PC-3 (cell line): ENCODE measurements at places on chromosomes 13 and 19.

DNA sequence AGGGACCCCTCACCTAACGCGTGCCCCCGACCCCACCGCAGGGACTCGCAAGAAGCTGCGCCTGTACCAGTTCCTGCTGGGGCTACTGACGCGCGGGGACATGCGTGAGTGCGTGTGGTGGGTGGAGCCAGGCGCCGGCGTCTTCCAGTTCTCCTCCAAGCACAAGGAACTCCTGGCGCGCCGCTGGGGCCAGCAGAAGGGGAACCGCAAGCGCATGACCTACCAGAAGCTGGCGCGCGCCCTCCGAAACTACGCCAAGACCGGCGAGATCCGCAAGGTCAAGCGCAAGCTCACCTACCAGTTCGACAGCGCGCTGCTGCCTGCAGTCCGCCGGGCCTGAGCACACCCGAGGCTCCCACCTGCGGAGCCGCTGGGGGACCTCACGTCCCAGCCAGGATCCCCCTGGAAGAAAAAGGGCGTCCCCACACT lies 4.7 kb upstream of the MYBPC2 start:
- no peak for DNase-seq

GRCh38 chr19:46218160-46218559 lies 11.4 kb upstream of the IGFL1 start:
- peak; percentile 39 for DNase-seq

DNA sequence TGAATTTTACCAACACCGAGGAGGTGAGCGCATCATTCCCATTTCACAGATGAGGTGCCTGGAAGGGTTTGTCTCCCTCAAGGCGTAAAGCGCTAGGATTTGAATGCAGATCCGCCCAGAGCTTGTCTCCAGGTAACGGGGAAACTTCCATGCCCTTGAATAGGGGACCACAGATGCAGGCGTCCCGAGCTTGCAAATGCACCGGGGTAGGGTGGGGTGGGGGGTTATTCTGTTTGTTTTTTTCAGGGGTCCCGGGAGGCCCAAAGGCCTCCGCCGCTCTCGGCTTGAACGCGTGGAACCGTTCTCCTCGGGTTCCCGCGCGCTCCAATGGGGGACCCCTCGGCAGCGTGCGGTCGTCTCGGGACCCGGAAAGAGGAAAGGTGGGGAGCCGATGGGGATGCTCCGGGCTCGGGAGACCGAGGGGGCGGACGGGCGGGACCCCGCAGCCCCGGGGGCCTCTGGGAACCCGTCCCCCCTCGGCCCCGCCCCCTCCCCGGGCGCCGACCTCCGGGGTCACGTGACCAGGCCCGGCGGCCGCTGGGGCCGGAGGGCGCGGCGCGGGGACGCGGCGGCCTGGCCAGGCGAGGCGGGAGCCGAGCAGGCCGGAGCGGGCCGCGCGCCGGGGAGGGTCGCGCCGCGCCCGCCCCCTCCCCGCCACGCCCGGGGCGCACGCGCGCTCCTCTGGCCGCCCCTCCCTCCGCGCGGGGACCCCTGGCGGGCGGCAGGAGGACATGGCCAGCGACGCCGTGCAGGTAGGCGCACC lies at the start of gene PKN1:
PKN1 (plus strand) TSS at position 516 of the 763 bp plus-strand sequence; CDS start at position 732, 216 bp downstream.
- DNase-seq, result peak; percentile 46

DNA sequence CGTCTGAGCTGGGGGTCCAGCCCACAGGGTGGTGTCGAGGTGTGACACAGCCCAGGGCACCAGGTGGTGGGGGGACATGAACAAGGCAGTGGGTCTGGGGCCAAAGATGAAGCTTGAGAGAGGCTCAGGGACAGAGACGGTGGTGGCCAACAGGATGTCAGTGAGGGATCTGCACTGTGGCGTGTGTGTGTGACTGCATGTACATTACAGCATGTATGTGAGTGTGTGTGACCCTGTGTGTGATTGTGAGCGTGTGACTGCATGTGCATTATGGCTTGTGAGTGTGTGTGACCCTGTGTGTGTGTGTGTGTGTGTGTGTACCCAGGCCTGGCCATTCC lies 1.6 kb downstream of the ADAMTS10 start:
- DNase-seq, result no peak

GRCh38 chr13:113546571-113547237 lies 37.8 kb upstream of the TFDP1 start:
- no peak for DNase-seq

DNA sequence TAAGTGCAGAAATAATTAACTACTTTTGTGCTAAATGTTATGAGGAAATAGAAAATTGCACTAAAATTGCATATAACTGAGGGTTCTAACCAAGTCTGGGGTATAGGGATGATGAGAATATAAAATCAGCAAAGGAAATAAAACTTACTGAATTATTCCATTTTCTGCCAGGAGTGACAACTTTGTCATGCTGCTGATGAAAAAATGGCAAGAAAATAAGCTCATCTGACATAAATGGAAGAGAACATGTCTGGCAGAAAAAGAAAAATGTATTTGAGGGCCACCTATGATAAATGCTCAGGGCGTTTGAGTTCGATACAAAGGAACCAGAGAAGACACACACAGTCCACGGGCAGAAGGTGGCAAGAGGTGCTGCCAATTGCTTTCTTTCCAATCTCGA lies 78.2 kb downstream of the LHFPL6 start:
- no peak for DNase-seq

DNA sequence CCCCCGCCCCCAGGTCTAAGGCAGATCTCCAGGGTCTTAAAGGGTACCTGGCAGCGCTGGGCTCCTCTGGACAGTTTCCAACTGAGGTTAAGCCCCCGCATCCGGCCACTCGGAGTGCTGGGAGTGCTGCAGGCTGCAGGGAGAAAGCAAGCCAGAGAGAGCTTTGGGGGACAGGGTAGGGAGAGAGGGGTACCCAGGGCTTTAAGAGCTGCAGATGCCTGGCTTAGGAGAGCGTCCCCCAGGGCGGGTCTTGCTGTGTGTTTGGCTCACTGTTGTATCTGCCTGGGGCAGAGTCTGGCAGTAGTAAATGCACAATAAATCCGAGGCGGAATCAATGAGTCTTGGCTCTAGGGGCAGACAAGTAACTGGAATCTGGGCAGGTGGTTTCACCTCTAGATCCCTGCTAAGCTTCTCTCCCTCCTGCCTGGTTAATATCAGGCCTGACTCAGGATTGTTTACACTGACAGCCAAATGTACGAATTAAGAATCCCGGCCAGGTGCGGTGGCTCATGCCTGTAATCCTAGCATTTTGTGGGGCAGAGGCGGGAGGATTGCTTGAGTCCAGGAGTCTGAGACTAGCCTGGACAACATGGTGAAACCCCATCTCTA lies 798 bp upstream of the COX6B2 start:
- peak; percentile 66 for DNase-seq

GRCh38 chr19:11995174-11995573 lies 30.3 kb downstream of the ZNF763 start:
- DNase-seq, result no peak

DNA sequence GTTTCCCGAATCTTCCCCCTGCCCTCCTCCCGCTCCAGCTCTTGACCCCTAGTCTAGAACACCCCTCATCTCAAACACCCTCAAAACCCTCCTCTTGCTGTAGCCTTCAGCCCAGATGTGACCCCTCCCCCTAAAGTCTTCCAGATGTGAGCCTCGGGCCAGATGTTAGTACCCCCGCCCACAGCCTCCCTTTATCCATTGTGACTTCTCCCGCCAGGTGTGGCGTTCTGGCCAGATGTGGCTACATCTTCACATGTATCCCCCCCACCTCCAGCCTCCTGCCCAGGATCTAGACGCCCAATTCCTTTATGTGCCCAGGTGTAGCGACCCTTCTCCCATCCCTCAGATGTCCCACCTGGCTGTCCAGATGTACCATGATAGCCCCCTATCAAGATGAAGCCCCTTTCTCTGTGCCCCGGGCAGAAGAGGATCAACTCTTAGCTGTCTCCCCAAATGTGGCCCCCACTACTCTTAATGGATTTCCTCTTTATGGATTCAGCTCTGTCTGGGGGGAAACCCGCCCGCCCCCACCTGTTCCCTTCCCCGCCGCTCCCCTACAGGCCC lies 517 bp upstream of the LTBP4 start:
- no peak for DNase-seq

DNA sequence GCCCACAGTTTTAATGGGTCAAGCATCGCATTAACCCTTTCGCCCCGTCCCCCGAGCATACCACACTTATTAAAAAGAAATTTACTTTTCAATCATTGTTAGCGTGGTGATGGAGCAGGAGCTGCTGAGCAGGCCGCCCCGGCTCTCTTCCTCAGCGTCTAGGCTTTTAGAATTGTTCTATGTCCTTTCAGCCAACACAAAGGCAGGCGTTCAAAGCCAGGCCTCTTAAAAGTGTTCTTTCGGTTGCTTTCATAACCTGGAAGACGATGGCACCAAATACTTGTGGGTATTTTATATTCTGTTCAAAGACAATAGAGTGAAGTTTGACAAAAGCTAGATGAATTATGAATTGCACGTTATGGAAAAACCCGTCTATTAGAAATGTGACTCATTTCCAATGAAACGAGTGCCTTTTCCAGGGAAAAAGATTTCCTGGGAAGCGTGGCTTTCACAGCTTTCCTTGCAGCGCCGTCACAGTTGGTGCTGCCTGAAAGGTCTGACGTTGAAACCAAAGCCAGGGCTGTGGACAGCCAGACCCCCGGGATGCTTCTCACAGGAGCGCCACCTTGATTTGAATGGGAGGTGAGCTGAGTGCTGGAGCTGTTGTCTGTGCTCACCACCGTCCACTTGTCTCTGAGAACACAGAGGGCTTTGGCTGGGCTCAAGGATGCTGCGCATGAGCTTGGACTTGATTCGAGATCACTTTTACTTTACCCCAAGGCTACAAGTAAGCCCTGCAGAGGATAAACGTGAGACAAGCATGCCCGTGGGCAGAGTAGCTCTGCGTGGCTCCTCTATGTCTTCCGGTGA lies 78.8 kb downstream of the SOX1 start:
- DNase-seq, result no peak

GRCh38 chr19:9868983-9869617 lies 34.0 kb downstream of the PIN1 start:
- no peak for DNase-seq

GRCh38 chr13:71316792-71317363 lies 550.1 kb downstream of the DACH1 start:
- DNase-seq, result no peak

DNA sequence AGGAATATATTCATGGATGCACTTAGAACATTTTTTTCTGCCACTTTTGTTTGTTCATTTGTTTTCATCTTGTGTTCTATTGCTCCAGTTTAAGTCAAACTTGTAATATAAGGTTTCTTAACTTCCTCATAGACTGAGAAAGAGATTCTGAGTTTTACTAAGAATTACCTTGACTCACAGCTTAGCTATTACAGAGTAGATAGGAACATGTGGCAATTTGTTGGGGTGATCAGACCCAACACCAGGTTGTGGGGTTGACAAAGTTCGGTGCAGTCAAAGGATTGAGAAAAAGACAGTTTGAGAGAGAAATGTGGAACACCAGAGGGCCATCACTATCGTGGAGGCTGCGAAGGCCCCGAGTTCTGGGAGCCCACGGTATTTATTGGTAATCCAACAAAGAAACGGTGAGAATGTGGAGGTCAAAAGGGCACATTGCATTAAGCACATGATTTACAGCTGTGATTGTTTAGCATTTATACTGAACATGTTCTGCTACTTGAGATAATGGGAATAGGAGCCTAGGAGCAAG lies 2526.0 kb downstream of the PCDH9 start:
- DNase-seq, result no peak

DNA sequence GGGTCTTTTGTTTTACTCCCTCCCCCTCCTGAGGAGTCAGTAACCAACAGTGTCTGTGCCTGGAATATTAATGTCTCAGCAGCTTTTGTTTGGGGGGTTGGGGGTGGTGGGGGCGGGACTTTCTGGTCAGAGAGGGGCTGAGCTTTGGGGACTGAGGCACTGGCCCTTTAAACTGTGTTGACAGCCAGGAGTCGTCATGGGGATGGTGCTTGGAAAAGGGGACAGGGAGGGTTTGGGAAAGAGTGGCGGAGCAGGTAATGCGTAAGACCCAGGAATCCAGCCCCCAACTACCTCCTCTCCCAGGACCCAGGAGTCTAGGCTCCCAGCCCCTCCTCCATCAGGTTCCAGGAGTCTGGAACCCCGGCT lies 5.2 kb downstream of the CADM4 start:
- no peak for DNase-seq

- peak; percentile 50 for DNase-seq
Measured at GRCh38 chr19:48724796-48725753, 5.5 kb upstream of the MAMSTR start.

DNA sequence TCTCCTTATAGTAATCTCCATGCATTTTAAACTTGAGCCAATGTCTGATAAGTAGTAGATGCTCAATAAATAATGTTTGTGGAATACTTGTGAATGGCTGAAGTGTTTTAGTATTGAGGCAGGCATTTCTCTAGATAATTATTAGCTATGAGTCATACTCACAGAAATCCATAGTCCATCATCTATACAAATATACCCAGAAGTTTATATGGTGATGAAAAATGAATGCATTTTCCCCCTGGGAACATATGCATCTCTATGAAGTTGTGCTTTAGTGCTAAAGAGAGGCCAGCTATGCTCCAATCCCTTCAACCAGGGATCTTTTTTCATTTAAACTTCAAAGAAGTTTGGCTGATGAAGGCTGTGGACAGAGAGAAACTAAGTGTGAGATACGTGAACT lies 17.2 kb downstream of the MBNL2 start:
- no peak for DNase-seq

DNA sequence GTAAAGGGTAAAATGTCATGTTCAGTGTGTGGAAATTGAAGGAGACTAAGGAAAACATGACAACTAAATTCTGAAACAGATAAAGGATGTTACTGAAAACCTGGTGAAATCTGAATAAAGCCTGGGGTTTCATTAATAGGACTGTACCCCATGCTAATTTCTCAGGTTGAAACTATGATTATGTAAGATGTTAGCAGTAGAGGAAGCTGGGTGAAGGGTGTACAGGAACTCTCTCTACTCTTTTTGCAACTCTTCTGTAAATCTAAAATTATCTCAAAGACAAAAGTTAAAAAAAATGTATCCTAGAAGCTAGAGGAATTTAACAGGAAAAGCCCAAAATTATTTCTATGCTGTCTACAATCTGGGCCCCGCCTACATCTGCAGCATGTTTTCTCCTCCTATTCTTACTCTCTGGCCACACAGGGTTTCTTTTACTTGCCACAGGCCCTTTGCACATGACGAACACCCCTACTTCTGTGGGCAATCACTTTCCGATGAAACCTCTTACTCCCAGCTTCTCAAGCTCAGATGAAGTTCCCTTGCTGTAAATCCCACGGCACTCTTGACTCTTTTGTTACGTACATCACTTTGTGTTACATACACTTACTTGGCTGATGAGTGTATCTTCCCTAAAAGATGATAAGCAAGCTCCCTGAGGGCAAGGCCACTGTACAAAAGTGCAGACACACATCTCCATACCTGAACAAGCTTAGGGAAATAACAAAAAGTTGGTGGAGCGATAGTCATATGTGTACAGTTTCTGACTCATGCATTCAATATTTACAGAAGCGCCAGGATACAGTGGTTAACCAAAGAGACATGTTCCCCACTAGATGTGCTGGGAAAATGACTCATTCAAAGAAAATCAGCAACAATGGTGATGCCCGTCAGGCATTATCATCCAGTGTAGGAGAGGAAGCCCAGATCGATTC lies 32.6 kb downstream of the RUBCNL start:
- DNase-seq, result peak; percentile 92

GRCh38 chr19:49929121-49929610 lies at the start of the genes ATF5 and NUP62:
Gene ATF5 (plus strand): TSS chr19:49929205. CDS start chr19:49930851, 1,646 bp downstream.
Gene NUP62 (minus strand): TSS chr19:49929504. CDS start chr19:49909807, 19,697 bp downstream.
- DNase-seq, result peak; percentile 90
